ENCODE measurements at places on chromosomes 5 and 9. TPM values are rescaled to one million over a fixed set of nuclear protein-coding genes. Genes with fewer than 3 reads are reported as not detected.
A peak's percentile ranks its signal among the peaks of the same experiment; 100 is the strongest.

- no peak for DNase-seq
Observed at GRCh38 chr5:89228355-89228754, 345.4 kb upstream of the MEF2C start.

DNA sequence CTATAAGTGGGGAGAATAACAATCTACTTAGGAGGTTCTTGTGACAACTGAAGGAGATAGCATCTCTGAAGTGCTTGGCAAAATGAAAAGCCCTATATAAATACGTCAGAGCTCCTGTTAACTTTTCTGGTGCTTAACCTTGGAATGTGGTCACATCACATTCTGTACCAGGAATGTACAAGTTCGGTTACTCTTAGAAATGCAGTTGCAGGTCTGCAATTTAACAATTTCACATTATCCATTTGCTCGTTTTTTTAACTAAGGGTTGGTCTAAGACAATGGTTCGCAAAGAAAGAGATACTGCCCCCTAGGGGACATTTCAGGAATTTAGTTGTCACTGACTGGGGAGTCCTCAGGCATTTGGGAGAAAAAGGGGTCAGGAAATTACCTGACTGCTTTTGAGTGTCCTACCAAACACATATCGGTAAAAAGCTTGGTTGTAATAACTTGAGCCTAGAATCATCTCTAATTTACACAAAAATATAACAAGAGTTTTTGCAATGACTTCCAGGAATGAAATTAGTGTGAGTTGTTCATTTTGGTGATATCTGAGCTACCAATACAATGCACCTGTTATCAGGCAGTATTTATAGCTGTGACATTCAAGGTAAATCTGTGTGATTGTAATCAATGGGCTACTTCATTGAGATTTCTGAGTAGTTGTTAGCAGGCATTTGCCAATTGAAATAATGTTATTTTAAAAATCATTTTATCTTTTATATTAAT is 5.4 kb upstream of the HBEGF start:
- no peak for DNase-seq

GRCh38 chr9:38074441-38074961 is 5.5 kb upstream of the SHB start:
- no peak for DNase-seq

DNA sequence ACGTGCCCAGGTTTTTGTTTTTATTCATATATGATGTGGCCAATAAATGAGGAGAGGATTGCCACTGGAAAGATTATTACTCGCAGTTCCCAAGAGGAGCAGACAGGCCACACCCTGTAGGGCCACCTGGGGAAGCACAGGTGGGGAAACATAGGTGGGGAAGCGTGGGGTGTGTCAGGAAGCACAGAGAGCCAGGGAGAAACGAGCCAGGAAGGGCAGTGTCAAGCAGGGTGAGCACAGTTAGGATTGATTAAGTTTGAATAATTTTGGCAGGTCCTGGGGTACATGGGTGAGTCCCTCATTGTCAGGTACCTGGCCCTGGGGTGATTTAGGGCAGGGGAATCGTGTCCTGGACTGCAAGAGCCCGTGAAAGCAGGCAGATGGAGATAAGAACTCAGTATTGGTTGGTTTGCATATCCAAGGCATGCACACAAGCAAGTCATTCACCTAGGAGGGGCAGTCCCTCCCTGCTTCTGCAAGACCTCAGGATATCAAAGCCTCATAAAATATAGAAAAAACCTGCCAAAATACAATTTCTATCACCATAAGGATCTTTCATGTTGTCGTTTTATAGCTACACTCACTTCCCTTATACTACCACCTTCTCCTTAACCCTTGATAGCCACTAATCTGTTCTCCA is 22.4 kb downstream of the MVB12B start:
- no peak for DNase-seq

DNA sequence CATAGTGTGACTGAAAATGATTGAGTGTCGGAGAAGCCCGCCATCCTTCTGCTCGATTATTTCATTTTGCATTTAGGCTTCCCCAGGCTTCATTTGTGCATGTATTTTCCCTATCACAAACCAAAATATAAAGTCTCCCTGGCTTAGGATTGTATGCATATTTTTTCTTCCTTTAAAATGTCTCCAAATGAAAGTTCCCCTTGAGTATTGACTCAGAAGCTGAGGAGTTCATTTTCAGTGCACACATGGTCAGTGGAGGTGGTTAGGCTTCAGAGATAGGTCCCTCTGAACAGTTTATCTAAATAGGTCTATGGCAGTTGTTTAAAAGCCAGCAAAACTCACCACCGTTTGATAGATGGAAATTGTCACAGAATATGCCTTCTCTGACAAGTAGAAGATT is 97.2 kb downstream of the TLE4 start:
- DNase-seq = no peak

GRCh38 chr5:125261505-125262250 is 515.2 kb upstream of the ZNF608 start:
- no peak for DNase-seq

DNA sequence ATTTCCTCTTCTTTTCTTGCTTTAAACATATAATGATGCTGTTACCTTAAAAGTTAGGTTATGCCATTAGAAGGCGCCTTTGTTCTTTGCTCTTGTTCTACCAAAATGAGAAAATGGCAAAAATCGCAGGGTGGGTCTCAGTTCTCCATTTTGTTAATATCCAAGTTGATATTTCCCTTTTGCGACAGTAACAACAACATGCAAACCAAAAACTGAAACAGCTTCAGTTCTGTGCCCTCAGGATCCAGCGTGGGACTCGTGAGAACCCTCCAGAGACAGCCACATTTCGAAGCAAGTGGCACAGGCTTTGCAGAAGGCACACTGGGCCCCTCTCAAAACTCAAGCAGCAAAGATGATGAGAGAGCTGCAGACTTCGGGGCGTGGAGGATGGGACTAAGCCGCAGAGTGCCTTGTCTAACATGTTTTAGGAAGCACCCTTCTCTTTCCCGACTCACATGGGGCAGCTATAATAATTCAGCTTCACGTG is 33.0 kb upstream of the LCP2 start:
- DNase-seq = no peak

- DNase-seq = no peak
Observed at GRCh38 chr9:123058834-123059233, 25.4 kb downstream of the GPR21 start.

GRCh38 chr9:100428871-100429654 is 2.1 kb downstream of the MSANTD3 start:
- DNase-seq = no peak

- DNase-seq = no peak
Observed at GRCh38 chr9:81756561-81756960, 67.2 kb upstream of the TLE1 start.

GRCh38 chr5:116788851-116789403 is 214.3 kb upstream of the SEMA6A start:
- DNase-seq = no peak

DNA sequence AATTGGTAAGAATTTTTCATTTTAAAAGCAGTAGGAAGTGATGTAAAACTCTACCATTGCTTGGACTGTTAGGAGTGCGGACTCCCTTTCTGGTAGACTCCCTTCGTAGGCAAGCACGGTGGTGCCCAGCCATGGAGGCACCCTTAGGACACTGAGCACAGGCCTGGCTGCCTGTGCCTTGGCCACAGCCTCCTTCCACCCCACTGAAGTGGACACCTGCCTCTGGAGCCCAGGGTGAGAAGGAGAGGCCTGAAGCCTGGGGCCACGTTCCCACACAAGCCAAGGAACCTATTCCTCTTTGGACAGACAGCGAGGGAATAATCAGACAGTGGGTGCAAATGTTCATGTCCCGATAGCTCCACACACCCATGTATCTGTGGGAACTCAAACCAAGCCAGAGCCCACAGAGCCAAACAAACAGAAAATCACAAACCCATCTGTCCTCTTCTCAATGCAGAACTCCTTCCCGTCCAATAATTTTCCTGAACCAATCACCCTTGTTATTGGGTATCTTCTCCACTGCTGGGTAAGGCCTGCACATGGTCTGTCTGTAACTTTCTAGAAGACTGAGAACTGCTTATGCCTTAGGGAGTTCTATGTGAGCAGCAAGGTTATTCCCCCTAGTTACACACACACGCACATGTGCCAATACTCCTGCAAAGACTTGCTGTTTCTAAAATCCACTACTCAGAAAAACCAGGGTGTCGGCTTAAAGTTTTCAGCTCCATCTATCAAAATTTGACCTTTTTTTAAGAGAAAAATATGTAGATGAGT is 45.2 kb downstream of the UBE2QL1 start:
- DNase-seq = no peak

DNA sequence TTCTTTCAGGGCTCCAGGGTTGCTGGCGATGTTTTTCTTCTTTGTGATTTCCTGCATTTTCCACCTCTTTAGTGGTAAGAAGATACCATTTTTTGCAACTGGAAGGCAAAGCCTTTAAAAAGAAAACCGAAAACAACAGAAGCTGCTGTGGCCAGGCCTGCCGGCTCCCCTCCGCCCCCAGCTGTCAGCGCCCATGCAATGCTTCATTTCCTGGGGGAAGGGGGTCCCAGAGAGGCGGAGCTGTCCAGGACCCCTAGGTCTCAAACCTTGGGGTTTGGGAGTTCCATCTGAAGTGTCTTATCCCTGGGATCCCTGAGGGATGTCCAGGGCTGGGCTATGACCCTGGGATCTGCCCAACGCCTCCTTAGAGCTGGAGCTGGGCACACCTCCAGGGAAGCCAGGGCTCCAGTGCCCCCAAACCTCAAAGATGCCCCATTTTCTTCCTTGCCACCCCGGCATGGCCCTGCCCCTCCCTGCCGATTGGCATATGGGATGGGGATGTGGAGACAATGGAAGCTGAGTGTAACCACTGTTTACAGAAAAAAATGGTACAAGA is 257.2 kb upstream of the MVB12B start:
- no peak for DNase-seq

GRCh38 chr9:127407492-127407843 is 10.5 kb downstream of the SLC2A8 start:
- no peak for DNase-seq

GRCh38 chr5:143056792-143057579 is 286.8 kb downstream of the ARHGAP26 start:
- DNase-seq = no peak

GRCh38 chr9:35616681-35617459 is 1.3 kb downstream of the CD72 start:
- peak; percentile 86 for DNase-seq

DNA sequence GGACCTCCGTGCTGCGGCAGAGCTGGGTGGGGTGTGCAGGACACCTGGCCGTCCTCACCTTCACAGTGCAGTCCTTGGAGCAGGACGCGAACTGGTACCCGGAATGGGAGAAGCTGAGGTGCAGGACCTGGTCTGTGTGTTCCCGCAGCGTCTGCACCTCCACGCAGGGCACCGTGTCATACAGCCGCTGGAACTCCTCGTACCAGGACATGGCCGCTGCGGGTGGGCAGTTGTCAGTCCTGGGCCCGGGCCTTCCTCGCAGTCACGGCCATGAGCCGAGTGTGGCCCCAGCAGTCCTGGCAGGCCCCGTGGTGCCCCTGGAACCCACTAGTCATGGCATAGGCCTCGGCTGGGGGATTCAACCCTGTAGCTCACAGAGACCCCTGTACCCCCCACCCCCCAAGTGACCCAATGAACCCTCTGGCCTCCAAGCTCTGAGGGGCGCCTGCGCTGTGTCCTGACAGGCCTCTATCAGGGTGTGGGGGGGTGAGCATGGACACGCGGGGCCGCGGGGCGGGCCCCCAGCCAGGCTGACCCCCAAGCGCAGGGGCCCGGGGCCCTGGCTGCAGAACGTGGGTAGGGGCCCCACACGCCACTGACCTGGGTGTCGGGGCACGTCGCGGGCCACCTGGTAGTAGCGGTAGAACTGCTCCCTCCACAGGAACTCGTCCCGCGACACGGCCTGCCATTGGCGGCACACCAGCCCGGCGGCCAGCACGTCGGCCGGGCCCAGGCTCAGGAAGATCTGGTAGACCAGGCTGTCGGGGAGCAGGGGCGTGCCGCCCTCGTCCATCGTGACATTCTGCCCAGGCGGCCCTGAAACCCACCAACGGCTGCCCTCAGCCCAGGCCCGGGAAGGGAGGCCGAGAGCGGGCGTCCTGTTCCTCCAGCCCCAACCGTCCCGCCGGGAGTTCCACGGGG is 987 bp downstream of the FBXW5 start:
- no peak for DNase-seq

- DNase-seq = no peak
Observed at GRCh38 chr9:18911714-18912342, 121.2 kb downstream of the SAXO1 start.

DNA sequence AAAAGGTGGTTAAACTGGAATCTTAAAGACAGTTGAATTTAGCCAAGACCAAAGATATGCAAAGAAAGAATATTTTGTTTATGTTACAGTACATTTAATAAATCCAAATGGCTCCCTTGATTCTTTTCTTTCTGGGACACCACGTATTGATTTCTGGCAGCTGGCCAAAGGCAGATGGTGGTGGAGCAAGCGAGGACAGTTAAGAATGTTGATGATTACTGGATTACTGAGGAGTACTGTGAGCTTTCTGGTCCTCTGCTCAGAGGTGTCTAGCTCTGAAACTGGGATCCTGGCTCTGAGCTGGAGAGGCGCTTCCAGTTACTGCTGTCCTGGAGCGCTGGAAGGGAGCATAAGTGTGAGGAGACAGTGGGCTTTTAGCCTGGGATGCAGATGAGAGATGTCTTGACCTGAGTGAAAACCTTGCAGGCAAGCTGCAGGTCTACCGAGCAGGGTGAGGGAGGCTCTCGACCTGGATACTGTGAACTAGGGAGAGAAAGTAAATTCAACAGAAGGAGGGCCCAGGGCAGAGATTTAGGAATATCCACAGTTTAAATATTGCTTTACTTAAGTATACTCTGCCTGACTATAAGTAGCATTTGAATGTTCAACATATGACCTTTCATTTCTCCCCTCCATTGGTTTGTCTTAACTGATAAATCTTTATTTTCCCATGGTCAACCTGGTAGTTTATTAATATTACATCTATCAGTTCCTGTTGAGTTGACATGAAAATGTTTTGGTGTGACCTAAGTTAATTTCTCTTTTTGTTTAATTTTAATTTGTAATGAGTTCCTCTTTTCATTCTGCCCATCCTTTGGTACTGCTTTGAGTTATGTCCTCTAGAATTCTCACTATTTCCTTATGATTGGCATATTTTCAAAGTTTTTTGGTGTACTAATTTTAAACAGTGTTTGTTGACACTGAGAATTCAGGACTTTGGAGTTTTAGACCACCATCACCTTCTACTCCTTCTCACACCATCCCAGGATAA is 3.7 kb downstream of the SYK start:
- DNase-seq = no peak

GRCh38 chr5:159224471-159224870 is 15.1 kb upstream of the RNF145 start:
- no peak for DNase-seq

- DNase-seq = no peak
Observed at GRCh38 chr9:113125386-113126035, 25.3 kb upstream of the SLC31A2 start.

PCDHGA7 gene
- 7.2 TPM for total RNA-seq

PHAX gene
- 27.6 TPM for total RNA-seq

TTLL11 gene
- total RNA-seq = 5.0 TPM

ERBIN gene
- 30.5 TPM for total RNA-seq

SPINK13 gene
- total RNA-seq = not detected

PTGS1 gene
- total RNA-seq = 4.0 TPM

RNF183 gene
- total RNA-seq = not detected

JAKMIP2 gene
- 0.16 TPM for total RNA-seq

ZNF300 gene
- 0.76 TPM for total RNA-seq

All from Right ventricle myocardium inferior (tissue), 1 donor.